ENCODE measurements at places on chromosomes 5 and 9.

DNA sequence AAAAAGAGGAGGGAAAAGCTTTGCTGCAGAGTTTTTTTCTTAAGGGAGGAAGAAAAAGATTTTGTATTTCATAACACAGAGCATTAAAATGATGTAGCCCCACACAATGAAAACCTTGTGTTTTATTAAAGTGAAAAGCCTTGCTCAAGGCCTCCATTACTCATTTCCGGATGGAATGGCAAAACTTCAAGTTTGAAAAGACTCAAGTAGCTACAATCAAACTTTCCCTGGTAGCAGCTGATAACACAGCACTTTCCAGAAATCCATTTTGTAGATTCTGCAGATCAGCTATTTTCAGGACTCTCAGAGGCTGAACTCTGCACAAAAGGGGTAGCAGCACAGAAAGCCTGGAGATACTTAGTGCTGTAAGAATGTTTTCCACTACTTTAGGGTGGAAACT is 374.8 kb downstream of the NFIB start:
- peak; percentile 65 for DNase-seq

DNA sequence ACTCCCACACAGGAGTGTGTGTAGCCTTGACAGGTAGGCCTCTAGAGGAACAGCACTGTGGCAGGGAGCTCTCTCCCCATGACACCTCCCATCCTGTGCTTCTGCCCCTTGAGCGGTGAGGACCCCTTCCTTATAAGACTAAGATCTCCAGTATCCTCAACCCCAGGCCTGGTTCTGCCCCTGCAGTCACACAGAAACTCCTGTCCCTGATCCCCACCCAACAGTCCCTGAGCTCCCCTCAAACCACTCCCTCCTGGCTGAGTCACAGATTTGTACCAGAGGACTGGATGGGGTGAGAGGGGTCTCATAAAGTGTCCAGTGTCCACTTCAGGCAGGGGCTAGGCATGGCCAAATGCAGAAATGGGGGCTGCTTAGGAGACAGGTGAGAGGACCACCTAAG is 47.8 kb upstream of the CDKN2AIPNL start:
- no peak for DNase-seq

GRCh38 chr5:133193794-133194193 is 142.0 kb downstream of the HSPA4 start:
- DNase-seq = no peak

- no peak for DNase-seq
Observed at GRCh38 chr5:75113354-75114113, 61.2 kb upstream of the GCNT4 start.

DNA sequence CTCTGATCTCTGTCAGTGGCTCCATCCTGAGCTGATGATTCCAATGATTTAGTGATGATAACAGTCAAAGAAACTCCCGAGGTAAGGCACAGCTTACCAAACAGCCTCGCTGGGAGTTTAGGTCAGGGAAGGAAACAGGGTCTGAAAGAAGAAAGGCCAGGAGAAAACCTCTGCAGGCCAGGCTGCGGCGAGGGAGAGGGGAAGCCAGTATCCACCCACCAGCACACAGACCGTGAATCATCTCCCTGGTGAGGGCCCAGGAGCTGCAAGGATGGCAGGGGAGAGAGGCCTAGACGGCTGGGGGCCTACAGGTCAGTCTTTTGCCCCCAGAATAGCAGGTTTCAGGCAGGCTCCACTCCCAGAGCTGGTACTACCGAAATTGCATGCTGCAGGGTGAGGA is 590.5 kb downstream of the CCDC171 start:
- DNase-seq = no peak

DNA sequence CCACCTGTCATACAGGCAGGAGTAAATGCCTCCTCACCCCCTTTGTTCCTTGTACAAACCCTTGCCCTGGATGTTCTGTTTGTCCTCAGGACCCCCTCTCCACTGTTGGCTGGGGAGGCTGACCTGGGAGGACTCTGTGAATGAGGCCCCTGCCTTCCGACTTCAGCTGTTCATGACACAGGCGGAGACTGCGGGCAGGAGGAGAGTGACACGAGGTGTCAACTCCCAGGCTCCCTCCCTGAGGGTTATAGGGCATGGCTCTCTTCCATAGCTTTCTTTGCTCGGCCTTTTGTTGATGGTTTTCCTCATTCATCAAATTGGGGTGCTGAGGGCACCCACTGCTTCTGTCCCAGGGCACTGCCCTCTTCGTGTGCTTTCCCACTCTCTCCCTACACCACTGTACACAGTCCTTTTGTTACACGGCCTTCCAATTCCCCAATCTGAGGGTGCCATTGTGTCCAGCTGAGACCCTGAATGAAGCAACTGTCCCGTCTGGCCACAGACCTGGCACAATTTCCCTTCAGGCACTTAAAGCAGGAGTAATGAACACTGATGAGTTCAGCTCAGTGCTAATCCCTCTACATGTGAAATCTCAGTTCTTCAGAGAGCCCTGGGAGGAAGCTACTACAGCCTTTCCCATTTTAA is 33.8 kb downstream of the KCNIP1 start:
- no peak for DNase-seq

GRCh38 chr5:56166671-56167385 is 66.3 kb downstream of the ANKRD55 start:
- no peak for DNase-seq

GRCh38 chr5:82641331-82642003 is 363.3 kb upstream of the RPS23 start:
- peak; percentile 84 for DNase-seq

- no peak for DNase-seq
Observed at GRCh38 chr9:109258481-109259302, 62.2 kb downstream of the EPB41L4B start.

DNA sequence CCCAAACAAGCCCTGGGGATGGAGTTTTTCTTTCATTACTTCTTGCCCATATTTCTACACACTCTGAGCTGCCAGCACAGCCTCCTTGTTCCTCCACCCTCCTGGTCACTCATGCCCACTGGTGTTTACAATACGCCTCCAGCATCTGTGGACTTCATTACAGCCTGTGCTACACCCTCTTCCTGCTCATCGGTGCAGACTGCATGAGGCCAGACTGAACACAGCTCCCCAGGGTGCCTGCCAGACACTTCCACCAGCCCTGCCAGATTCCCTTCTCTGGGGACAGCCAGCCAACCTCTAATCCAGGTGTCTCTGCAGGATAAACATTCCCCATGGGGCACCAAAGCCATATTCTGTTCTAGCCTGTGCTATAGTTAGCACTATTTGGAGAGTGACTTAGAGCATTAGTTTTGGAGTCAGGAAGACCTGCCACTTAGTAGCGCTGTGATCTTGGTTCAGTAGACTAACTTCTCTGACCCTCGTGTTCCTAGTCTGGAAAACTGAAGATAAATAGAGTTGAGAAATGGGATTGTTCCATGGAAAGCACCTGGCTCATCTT is 163.8 kb upstream of the KLF4 start:
- DNase-seq = no peak

DNA sequence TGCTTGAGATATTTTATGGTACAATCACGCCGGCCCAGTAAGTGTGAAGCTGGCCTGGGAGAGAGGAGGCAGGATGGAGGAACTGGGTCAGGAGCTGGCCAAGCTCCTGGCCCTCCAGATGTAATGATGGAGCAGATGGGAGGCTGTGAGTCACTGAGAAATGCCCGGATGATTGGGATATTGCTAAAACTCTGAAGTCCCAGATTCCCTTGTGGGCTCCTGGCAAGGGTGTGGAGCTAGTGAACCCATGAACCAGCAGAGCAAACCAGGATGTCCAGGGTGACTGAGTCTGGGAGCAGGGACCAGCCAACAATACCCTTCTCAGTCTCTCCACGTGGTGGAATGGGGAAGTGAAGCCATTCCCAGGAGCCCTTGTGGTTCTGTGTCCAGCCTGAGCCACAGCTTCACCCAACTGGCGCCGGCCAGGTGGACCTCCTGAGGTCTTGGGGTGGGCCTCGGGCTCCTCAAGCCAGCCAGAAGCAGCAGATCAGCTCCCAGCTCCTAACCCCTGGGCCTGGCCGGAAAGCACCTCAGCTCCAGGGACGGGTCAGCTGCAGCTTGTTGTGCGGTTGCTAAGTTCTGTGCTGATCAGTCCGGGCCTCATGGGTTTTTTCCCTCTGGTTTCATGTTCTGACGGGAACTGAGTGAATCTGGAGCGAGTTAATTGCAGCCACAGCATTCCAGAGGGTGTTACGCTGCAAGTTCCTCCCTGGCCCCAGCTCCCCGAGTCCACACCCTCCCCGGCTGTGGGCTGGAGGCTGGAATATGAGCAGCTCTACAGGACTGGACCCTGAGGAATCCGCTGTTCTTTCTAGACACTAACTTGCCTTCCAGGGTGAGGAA is 37.6 kb downstream of the DUSP1 start:
- peak; percentile 99 for DNase-seq

DNA sequence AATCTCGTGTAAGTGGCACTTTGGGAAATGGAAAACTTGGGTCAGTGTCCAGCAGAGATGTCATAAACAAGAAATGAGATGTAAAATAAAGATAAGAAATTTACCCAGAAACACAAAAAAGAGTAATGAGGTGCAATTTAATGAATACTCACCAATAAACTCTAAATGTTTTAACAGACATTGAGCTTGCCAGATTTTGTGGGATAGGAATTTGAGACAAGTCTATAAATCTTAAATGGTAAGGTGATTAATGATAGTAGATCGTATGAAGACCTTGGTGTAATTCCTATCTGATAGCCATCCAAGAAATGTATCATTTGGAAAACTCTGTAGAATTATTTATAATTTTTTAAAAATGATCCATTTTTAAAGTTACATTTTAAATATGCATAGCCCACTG is 682.4 kb downstream of the MAT2B start:
- DNase-seq = no peak

DNA sequence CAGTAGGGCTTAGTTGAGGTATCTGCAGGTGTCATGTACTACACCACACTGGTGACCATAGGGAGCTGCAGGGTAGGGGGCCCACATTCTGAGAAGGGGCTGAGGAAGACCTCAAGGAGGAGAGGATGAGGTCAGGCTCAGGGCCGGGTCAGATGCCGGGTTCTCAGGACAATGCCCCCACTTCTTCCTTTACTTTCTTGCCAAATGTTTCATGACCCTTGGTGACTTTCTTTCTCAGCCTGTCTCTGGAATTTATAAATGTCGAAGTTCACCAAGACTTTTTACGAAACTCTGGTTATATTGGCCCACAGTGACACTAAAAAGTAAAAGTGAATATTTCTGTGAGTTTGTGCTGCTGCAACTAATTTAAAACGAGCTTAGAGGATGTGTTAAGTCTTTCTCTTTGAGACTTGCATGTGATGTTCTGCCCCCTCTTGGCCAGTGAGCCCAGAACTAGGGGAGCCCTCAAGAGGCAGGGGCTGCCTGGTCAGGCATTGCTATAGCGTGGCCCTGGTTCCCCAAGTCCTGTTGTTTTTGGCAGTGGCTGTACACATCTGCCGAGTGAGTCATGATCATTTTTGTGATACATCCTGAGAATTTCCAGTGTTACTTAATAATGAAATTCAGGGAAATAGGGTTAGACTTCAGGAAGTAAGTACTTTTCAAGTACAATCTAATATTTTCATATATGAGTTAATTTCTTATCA is 11.2 kb downstream of the ACO1 start:
- peak; percentile 89 for DNase-seq

DNA sequence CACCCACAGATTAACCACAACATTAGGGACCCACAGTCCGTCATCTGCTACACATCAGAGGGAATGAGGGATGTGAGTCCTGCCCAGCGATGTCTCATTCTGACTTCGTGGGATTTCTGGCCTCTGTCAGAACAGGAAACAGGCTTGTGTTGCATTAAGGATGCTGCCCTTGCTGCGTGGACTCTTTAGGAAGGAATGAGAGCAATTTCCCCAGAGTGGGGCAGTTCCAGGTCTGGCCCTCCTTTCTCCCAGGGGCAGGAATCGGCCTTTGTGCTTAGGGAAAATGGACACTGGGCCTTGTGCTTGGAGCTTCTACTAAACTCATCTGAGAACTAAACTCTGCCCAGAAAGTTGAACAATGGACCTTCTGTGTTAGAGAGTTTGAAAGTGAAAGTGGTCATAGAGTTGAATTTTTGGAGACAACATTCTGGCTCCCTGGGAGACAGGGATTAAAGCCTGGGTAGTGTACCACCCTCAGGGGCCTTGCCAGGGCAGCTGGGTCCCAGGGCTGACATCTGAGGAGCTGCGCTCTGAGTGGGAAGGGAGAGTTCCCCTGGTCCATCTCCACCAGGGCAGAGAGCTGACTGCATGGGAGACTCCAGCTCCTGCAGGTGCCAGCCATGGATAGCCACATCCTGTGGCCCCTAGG is 37.8 kb upstream of the S1PR3 start:
- peak; percentile 42 for DNase-seq
